ENCODE measurements at places on chromosomes 11 and 22.

DNA sequence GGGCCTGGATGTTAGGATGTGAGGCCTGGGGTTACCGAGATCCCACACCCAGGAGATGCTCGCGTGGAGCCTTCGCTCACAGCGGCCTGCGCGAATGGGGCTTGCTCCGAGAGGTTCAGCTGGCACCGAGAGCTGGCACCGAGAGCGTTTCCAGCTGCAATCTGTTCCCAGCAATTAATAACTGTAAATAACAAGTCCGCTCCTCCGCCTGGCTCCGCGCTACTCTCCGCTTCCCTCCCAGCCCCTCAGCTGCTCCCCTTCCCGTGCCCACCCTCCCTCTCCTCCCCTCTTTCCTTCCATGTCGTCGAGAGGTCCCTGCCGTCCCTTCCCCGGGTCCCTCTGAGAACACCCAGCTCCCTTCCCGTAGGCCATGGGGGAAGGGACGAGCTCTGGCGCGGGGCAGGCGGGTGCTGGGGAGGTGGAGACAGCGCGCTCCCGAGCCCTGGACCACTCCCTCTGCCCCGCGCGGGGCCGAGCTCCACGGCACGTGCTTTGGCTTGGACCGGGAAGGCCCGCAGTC lies 110.8 kb downstream of the WNT7B start:
- DNase-seq: no peak

DNA sequence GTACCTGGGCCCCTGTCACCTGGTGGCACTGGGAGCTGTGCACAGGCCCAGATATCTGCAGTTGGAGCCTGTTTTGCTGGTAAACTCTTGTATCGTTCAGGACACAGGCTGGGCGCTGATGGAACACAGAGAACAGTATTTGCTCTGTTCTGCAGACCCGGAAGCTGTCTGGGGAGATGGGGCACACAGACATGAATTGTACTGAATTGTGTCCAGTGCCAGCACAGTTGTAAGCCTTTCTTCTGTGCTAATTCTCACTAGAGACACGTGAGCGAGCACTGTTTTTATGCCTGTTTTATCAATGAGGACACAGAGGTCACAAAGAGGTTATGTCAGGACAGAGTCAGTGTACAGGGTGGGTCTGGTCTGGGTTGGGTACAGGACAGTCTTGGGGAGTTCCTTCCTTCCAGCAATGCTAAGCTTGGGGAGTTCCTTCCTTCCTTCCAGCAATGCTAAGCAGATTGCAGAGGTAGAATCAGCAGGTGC lies 24.4 kb upstream of the ACR start:
- DNase-seq: no peak

DNA sequence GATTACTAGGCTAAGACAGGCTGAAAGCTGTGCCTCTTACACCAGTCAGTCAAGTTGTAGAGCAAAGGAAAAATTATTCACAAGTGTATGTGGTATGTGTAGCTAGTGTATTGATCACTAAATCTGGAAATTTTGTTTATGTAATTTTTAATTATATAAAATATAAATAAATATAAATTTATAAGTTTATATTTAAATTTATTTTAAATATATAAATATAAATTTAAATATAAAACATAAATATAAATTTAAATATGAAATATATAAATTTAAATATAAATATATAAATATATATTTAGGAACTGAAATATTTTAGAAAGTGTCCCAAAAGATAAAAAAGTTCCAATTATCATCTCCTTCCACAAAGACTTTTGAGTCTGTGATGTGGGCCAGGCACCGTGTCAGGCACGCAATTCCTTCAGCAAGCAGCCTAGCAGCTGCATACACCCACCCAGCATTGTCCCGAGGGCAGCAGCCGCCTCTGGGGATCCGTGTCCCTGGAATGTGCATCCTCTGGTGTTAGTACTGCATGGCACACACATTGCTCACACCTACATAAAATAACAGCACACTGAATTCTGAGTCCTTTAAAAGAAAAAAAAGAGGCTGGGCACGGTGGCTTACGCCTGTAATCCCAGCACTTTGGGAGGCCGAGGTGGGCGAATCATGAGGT lies 1098.0 kb downstream of the BRD1 start:
- no peak for DNase-seq

- no peak for DNase-seq
Observed at GRCh38 chr22:49574205-49574880, 253.3 kb downstream of the BRD1 start.

DNA sequence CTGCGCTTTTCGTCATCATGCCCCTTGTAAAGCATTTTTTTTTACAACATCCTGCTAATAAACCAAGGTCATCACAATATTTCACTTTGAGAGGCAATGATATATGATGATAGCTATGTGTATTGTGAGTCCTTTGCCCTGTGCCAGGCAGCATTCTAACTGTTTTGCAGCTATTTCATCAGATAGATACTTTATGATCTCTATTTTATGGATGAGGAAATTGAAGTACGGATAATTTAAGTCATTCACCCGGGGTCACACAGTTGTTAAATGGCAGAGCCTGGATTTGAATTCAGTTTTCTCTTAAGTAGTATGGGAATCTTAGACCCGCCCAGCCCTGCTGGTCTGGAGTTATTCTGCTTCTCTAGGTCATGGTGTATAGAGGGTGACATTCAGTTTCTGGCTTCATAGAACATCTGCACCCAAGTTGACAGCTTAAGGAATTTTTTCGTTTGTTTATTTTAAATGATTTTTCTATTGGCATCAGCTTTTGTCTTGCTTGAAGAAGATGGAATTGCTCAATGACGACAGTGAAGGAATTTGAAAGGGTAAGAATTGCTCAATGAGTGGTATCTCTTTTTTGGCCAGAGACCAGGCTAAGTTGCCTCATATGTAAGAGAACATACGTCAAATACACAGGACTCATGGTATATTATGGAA lies 926 bp downstream of the PRR5L start:
- peak; percentile 74 for DNase-seq

DNA sequence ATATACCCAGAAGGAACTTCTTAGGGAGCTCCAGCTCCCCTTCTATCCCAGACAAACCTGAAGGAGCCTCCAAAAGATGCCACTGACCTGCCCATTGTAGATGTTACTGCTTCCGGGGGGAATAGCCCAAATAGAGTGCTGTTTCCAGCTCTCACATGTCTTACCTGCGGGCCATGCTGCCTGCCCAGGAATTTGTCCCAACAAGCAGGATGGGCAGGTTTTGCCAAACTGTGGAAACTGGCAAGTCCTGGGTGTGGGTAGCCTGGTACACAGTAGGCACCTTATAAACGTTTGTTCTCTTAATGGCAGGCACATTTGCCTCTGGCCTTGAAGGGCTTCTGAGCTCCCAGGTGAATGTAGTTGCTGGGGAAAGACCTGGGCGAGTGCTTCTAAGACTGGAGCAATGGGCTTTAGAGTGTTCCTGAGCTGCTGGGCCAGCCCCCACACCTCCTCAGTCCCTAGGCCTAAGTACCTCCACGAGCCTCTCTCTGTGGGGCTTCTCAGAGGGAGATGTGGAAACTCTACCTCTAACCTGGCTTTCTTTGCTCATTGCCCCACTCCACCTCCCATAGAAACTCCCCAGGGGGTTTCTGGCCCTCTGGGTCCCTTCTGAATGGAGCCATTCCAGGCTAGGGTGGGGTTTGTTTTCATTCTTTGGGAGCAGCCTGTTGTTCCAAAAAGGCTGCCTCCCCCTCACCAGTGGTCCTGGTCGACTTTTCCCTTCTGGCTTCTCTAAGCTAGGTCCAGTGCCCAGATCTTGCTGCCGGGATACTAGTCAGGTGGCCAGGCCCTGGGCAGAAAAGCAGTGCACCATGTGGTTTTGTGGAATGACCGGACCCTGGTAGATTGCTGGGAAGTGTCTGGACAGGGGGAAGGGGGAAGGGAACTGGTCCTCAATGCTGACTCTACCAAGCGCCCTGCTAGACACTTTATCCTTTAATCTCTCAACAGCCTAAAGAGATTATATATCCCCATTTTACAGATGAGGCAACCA lies 37.2 kb downstream of the LIMK2 start:
- DNase-seq: no peak

DNA sequence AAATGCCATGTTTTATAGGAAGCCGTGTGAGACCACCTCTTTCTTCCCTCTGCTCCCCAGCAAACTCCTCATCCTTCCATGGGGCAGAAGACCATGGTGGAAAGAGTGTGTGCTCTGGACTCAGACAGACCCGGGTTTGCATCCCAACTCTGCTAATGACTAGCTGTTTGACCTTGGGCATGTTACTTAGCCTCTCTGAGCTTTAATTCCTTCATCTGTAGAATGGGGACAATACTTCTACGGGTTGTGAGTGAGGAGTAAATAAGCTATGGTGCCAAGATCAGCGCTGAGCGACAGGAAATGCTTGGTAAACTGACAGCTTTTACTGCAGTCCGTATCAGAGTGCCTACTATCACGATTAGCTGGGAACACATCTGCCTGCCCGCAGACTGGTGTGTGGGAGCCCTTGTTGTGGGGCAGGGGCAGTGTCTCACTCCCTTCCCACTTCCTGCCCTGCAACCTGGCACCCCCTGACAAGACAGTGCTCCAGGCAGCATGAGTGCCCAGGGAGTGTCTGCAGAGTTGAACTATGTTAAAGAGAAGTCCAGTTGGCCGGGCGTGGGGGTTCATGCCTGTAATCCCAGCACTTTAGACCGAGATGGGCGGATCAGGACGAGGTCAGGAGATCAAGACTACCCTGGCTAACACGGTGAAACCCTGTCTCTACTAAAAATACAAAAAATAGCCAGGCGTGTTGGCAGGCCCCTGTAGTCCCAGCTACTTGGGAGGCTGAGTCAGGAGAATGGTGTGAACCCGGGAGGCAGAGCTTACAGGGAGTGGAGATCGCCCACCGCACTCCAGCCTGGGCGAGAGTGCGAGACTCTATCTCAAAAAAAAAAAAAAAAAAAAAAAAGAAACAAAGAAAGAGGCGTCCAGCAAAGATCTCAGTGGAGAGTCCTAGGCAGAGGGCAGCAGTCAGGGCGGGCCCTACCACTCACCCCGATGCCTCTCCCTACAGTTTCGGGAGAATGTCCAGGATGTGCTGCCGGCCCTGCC lies 2.2 kb downstream of the SEC14L2 start:
- no peak for DNase-seq

DNA sequence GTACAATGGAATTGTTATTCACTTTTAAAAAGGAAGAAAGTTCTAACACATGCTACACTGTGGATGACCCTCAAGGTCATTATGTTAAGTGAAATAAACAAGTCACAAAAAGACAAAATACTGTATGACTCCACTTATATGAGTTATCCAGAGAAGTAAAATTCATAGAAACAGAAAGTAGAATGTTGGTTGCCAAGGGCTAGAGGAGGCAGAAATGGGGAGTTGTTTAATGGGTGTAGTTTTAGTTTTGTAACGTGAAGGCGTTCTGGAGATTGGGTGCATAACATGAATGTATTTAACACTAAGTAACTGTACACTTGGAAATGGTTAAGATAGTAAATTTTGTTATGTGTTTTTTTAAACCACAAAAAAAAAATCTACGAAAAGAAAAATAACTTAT lies 43.8 kb downstream of the CCDC81 start:
- no peak for DNase-seq

DNA sequence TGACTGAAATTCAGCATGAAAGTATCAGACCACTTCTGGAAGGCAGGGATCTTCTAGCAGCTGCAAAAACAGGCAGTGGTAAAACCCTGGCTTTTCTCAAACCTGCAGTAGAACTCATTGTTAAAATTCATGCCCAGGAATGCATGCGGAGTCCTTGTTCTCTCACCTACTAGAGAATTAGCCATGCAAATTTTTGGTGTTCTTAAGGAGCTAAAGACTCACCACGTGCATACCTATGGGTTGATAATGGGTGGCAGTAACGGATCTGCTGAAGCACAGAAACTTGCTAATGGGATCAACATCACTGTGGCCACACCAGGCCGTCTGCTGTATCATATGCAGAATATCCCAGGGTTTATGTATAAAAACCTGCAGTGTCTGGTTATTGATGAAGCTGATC lies 19.1 kb downstream of the ZBTB44 start:
- no peak for DNase-seq

DNA sequence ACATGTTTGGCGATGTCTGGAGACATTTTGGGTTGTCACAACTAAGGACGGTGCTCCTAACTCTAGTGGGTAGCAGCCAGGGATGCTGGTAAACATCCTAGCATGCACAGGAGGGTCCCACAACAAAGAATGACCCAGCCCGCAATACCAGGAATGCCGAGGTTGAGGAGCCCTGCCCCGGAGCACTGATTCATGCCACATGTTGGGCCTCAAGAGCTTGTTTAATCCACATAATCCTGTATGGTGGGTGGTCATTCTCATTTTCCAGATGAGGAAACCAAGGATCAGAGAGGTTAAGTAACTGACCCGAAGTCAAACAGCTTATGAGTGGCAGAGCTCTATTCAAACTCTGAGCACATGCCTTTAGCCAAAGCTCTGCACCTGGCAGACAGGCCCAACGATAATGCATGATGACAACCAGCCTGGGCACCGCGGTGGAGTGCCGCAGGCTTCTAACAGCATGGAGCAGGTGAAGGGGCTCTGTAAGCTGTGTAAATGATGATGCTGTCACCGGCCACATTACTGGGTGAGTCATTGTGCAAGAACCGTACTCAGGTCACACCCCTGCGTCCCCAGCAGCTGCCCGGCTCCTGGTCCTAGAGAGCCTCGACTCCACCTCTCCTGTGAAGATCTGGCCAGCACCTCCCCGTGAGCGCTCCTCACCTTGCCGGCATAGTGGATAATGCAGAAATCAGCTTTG lies 58.6 kb downstream of the APOL1 start:
- no peak for DNase-seq
